ENCODE measurements at places on chromosomes 4 and X.
A peak's percentile ranks its signal among the peaks of the same experiment; 100 is the strongest.

- peak; percentile 48 for DNase-seq
Measured at GRCh38 chrX:48648336-48648751, 35.3 kb upstream of the WAS start.

DNA sequence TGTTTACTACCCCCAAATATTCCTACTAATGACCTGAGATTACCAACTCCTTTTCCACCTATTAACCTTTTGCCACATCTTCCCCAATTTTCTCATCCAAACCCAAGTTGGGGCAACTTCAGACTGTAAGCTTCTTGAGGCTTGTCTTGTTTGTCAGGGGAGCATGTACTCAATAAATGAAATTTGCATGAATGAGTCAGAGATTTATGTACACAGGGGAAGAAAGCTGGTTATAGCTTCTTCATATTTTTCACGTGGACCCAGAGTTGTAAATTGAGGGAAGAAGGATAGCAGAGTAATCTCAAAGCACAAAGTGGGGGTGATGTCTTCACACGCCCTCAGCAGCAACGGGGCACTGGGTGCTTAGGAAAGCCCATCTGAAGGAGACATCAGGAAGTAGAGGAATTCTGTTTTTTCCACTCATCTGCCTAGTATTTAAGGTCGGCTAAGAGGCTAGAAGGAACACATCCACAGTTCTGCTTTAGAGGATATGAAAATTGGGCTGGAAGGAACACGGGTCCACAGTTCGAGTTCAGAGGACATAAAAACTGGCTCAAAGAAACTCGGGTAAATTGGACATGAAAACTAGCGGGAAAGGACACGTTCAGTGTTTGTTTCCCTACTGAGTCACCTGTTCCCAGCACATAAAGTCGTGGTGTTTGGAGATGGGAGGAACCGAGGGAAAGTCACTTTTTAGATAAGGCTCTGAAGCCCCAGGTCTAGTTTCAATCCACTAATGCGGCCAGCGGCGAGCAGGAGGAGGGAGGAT is 696 bp upstream of the CA5B start:
- no peak for DNase-seq

GRCh38 chr4:139768896-139769295 is 103.3 kb downstream of the MGST2 start:
- DNase-seq, result no peak

- no peak for DNase-seq
Measured at GRCh38 chrX:100072336-100072735, 337.7 kb downstream of the PCDH19 start.

GRCh38 chrX:42770566-42770965 is 7.4 kb downstream of the PPP1R2C start:
- no peak for DNase-seq

DNA sequence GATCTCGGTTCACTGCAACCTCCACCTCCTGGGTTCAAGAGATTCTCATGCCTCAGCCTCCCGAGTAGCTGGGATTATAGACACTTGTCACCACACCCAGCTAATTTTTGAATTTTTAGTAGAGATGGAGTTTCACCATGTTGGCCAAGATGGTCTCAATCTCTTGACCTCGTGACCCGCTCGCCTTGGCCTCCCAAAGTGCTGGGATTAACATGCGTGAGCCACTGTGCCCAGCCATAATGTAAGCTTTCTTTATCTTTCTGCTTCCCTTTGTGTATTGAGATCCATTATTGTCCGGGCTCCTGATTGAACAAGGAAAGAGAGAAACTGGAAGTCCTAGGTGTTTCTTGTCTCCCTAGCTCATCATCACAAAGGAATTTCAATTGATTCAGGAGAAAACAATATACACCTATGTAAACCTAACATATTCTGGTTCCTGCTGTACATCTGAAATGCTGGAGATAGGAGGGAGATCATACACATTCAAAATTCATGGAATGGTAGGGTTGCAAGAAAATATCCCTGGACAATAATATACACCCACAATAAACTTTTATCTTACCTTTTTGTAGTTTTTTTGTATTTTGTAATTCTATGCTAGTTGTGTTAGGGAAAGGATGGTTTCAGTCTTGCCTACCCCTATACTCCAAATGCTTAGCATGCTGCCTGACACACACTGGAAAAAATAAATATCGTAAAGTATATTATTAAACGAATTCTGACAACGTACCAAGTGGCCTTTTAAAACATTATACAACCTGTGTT is 194.4 kb upstream of the HS3ST1 start:
- no peak for DNase-seq

DNA sequence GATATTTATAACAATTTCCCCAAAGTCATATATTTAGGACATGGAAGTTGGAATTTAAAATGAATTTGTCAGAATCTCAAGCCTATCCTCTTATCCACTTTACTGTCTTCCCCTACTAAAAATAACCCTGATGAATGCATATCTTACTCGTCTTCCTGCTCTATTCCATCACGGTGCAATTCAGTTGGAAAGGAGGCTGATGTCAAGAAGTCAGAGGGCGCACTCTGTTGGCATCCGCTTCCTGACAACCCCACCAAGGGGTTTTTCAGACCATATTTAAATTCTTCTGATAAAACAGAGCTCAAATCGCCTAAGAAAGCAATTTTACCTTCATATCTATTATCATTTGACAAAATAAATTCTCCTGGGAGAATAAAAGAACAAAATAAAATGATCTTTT is 233.5 kb downstream of the ARHGAP24 start:
- DNase-seq, result no peak

- no peak for DNase-seq
Measured at GRCh38 chr4:40586034-40586433, 43.6 kb downstream of the RBM47 start.

- DNase-seq, result no peak
Measured at GRCh38 chrX:129714581-129714980, 24.2 kb upstream of the XPNPEP2 start.

- no peak for DNase-seq
Measured at GRCh38 chr4:12534684-12535083, 949.5 kb downstream of the RAB28 start.

DNA sequence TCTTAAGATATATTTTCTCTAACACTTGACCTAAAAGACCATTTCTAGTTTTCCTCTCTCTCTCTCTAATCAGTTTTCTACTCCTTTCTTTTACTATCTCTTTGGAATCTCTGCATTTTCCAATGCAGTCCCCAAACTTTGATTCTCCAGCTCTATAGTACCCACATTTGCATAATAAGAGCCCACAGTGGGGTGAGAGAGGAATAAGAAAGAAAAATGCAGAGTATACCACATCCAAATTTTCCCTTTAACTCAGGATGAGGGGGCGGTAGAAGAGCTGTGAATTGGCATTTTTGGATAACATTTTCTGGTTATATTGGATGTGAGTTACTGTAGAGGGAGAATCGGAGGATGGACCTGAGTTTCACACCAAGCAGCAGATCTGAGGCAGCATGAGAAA is 74.4 kb upstream of the SOD3 start:
- DNase-seq, result no peak

- DNase-seq, result no peak
Measured at GRCh38 chrX:2497961-2498780, 2.6 kb downstream of the DHRSX start.

DNA sequence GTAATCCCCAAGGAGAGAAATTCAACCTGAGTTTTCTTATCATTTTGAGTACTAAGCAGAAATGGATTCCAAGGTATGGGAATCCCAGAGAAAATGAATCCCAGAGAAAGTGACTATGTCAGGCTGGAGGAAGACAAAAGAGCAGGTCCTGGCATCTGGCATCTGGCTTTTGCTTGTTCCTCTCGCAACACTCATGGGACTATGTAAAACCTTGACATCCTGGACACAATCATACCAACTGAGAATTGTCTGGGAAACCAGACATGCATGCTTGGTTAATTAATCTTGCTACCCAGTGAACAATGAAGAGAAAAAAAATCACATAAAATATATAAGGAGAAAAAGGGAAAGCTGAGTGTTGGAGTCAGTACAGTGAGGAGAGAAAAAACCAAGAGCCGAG is 12.9 kb downstream of the DCAF8L1 start:
- DNase-seq, result no peak

GRCh38 chrX:150567645-150568319 is 639 bp upstream of the MTM1 start:
- no peak for DNase-seq

DNA sequence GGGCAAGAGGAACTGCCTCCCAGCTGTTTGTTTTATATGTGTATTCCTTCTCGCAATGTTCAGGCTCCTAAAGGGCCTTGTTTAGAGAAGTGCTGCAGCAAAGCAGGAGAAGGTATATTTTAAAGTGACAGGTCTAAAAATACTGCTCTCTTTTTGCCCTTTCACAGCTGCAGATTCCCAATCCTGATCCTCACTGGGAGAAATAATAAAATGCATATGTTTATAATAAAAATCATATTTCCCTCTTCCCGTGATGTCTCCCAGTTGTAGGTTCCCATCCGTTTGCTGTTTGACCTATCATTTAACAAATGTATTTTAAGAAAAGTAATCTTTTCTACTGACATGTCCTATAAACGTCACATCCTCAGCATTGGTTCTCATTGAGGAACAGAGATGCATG is 62.7 kb upstream of the GPC4 start:
- DNase-seq, result no peak

GRCh38 chr4:3673716-3674478 is 92.3 kb upstream of the ADRA2C start:
- DNase-seq, result no peak

DNA sequence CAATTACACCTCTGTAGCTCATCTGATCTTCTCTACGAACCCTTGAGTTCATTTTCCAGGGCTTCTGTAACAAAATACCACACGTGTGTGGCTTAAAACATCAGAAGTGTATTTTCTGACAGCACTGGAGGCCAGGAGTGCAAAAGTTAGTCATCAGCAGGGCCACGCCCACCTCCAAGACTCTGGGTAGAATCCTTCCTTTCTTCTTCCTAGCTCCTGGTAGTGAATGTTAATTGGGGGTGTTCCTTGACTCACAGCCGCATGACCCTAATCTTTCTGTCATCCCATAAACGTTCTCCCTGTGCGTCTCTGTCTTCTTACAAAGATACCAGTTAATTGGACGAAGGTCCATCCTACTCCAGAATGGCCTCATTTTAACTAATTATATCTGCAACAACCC is 115.0 kb downstream of the TRIML1 start:
- DNase-seq, result no peak

GRCh38 chr4:40831146-40831907 is 81.6 kb downstream of the NSUN7 start:
- DNase-seq, result no peak

DNA sequence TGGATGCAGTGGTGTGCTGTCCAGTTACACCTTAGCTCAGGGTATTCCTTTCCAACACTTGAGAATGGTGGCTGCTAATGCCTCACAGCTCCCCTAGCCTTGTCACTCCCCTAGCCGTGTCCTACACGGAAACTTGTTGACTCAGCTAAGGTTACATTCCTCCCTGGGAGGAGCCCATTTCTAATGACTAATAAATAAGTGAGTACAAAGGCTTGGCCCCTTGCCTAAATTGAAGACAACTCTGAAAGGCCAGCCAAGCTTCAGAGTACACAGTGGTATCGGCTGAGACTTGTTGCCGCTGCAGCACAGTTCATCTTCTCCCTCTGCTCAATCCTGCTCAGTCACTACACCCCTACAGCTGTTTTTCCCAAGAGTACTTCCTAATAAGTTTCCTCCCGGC is 21.2 kb upstream of the SLC25A31 start:
- DNase-seq, result no peak

DNA sequence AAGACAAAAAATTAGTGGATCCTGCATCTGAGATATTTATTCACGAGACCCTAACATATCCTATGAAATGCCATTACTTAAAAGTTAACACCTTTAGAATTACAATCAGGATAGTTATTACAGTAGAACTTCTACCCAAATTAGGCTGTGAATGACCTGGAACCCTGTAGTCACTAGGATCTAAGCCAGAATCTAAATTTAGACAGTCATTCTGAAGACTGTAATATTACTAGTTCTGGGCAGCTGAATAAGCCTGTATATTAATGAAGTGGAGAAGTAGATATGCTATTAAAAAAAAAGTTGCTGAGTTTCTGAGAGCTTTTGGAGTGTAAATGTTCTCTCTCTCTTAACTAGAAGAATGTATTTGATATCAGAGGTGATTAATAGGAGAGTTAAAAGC is 67.0 kb downstream of the FAM13A start:
- no peak for DNase-seq

- peak; percentile 3 for DNase-seq
Measured at GRCh38 chr4:189202182-189202868, 738.3 kb upstream of the FRG1 start.

GRCh38 chrX:18886005-18886343 is 97.9 kb downstream of the PHKA2 start:
- DNase-seq, result no peak

GRCh38 chr4:25783943-25784342 is 78.8 kb downstream of the SEL1L3 start:
- DNase-seq, result no peak

GRCh38 chr4:110092646-110093045 is 105.8 kb downstream of the ELOVL6 start:
- DNase-seq, result no peak

- no peak for DNase-seq
Measured at GRCh38 chr4:20532116-20532790, 168.0 kb upstream of the PACRGL start.

DNA sequence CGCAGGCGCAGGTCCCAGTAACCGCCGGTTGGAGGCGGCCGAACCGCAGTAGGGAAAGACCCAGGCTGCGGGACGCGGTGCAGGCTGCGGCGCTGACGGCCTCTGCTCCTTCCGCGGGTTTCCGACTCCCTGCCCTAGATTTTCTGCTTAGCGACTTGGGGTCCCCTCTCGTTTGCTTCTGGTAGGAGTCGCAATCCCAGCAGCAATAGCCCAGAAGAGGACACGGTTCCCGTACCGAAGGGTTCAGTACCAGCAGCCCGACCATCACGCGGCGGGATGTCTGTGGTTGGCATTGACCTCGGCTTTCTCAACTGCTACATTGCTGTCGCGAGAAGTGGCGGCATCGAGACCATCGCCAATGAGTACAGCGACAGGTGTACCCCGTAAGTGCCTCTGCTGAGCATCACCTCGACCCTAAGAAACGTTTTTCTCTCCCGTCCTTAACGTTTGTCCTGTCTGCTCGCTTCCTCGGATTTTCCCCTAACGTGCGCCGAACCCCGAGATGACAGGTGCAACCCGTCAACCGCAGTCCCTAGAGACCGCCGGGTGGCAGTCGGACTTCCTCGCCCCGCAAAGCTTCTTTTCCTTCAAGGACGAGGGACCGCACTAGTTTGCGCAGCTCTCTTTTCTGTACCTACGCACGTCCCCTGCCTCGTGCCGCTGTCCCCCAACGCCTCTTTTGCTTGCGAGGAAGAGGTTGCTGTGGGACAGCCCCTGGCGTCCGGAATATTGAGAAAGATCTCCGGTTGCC is at the start of gene HSPA4L:
HSPA4L (plus strand) TSS at position 48 of the 751 bp plus-strand sequence; CDS start at position 277, 229 bp downstream.
- peak; percentile 71 for DNase-seq

- DNase-seq, result no peak
Measured at GRCh38 chr4:165207016-165207430, 338 bp upstream of the KLHL2 start.

- DNase-seq, result no peak
Measured at GRCh38 chr4:791898-792625, 33.9 kb downstream of the CPLX1 start.

DNA sequence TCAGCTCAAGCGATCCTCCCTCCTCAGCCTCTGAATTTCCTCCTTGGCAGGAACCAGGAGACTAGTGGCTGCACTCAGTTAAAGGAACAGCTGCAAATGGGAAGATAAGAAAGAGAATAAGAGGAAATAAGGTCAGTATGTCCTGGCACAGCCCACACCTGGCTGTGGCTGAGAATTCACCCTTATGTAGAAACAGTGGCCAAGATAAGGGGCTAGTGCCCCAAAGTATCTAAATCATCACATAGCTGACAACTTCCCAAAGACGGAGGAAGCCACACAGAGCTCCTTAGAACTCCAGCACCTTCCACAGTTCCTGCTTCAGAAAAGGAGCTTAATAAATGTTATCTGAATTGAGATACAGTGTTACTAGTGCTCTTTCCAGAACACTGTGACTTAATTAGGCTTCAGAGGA is 2.3 kb upstream of the CHIC2 start:
- peak; percentile 43 for DNase-seq

All from hematopoietic multipotent progenitor cell treated with erythropoietin and hydrocortisone succinate and interleukin-3 and kit ligand, for 15 days (in vitro differentiated cells).